Dermis microvascular lymphatic vessel endothelial cell (primary cell): ENCODE measurements at places on chromosomes 7 and 10. TPM values are rescaled to one million over a fixed set of nuclear protein-coding genes. Genes with fewer than 3 reads are reported as not detected.

ATAD1 gene
- total RNA-seq, result 16.0 and 21.1 TPM in 2 replicates

PILRA gene
- 0.13 TPM in 1 of 2 replicates, not detected in the other for total RNA-seq

CDC123 gene
- 158 and 193 TPM in 2 replicates for total RNA-seq

UCMA gene
- not detected in 2 replicates for total RNA-seq

CALML3 gene
- total RNA-seq, result not detected in 2 replicates

MGAM2 gene
- not detected in 2 replicates for total RNA-seq

UCN3 gene
- total RNA-seq, result not detected in 2 replicates

DNAH11 gene
- total RNA-seq, result 0.13 and 0.25 TPM in 2 replicates

TBX20 gene
- 0.13 TPM in 1 of 2 replicates, not detected in the other for total RNA-seq

DCLRE1A gene
- 5.6 and 5.9 TPM in 2 replicates for total RNA-seq

CPA2 gene
- total RNA-seq, result not detected in 2 replicates

CRPPA gene
- total RNA-seq, result 1.2 and 1.8 TPM in 2 replicates
